ENCODE measurements at places on chromosomes 4 and X. TPM values are rescaled to one million over a fixed set of nuclear protein-coding genes. Genes with fewer than 3 reads are reported as not detected.

Gene AMTN
- not detected for total RNA-seq

Gene CLCN4
- total RNA-seq = 7.2 TPM

Gene TCEAL6
- not detected for total RNA-seq

Gene TBC1D8B
- 10.6 TPM for total RNA-seq

Gene COQ2
- 7.9 TPM for total RNA-seq

Gene MAGEA2B
- not detected for total RNA-seq

Gene HOPX
- total RNA-seq = 1.7 TPM

Gene GAK
- 73.1 TPM for total RNA-seq

Gene CXCL6
- total RNA-seq = 46.2 TPM

Gene CXXC4
- 0.14 TPM for total RNA-seq

Gene ANOS1
- total RNA-seq = 1.1 TPM

Gene FAM120C
- total RNA-seq = 8.9 TPM

Gene FATE1
- total RNA-seq = not detected

Gene TSPAN5
- total RNA-seq = 54.5 TPM

Gene FAM90A26
- not detected for total RNA-seq

Gene CPZ
- 1.6 TPM for total RNA-seq

Gene SSX2B
- total RNA-seq = not detected

Gene TCEAL7
- total RNA-seq = 11.7 TPM

Gene GPM6B
- not detected for total RNA-seq

Gene NPNT
- total RNA-seq = not detected

Gene TEX11
- total RNA-seq = not detected

Gene CHRDL1
- not detected for total RNA-seq

Gene MSMO1
- 264 TPM for total RNA-seq
